ENCODE measurements at places on chromosomes 1 and 21. TPM values are rescaled to one million over a fixed set of nuclear protein-coding genes. Genes with fewer than 3 reads are reported as not detected.
A peak's percentile ranks its signal among the peaks of the same experiment; 100 is the strongest.

CDC7 gene
- 6.0 TPM for polyA plus RNA-seq

MROH9 gene
- not detected for polyA plus RNA-seq

TMEM81 gene
- polyA plus RNA-seq = 1.4 TPM

DNA sequence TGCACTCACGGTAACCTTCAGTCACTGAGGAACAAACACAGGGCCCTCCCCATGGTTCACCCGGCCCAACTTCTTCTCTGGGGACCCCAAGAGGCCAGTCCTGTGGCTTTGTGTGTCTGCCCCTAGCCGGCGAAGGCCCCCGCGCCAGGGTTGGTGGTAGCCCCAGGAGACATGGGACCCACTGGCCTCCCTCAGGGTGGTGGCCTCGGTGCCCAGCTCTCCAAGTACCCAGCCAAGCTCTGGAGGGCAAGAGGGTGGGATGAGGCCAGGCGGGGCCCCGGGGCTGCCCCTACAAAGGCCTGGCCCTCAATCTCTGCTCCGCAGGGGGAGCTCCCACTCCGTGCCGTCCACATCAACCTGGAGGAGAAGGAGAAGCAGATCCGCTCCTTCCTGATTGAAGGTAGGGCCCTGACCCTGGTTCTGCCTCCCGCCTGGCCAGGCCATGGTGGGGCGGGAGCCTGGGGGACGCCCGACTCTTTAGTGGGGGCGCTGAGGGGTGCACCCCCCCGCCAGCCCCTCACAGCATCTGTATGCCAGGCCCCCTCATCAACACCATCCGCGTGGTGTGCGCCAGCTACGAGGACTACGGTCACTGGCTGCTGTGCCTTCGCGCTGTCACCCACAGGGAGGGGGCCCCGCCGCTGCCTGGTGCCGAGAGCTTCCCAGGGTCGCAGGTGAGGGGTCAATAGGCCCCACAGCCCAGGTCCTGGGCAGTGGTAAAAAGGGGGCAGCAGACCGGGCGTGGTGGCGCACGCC is 5.6 kb downstream of the PLEKHN1 start:
- DNase-seq = no peak
- peaks cover 2% of the 10 kb centered on the region for H3K4me1 ChIP-seq
- H3K27ac ChIP-seq = no peak overlapping the region
- no peak overlapping the region for H3K4me3 ChIP-seq

GRCh38 chr1:181160998-181161870 is 72.7 kb downstream of the IER5 start:
- H3K36me3 ChIP-seq = no peaks in the 10 kb centered on the region
- H3K27ac ChIP-seq = peak overlapping the region; percentile 82
- peaks cover 3% of the 10 kb centered on the region for H3K4me1 ChIP-seq

PARP1 gene
- 46.5 TPM for polyA plus RNA-seq

DNA sequence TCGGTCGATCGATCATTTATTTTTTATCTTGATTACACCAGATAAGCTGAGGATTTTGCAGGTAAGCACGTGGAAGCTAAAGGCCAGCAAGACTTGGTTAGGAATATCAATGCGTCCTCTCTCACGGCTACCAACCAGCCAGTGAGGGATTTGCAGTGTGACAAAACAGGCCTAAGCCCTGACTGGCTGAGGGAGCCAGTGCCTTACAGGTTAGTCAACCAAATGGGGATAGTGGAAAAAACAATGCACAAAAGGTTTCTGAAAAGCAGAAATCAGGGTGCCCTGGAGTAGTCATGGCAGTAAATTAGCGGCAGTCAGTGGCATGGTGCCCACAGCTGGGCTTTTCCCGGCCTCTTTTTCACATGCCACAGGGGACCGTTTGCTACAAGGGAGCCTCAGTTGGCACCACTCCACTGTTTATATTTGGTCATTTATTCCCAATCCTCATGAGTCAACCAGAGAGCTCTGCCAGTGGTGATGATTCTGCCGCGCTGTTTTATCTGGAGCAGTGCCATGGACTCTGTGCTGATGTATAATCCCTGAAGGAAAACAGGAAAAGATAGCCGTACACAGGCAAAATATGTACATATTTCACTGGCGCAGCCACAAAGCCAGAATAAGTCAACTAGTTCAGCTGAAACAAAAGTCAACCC is 167.6 kb downstream of the RHOU start:
- no peak overlapping the region for H3K27ac ChIP-seq
- H3K27me3 ChIP-seq = no peaks in the 10 kb centered on the region
- DNase-seq = peak; percentile 90
- H3K4me3 ChIP-seq = no peak overlapping the region
- no peaks in the 10 kb centered on the region for H3K4me1 ChIP-seq
- H3K36me3 ChIP-seq = no peaks in the 10 kb centered on the region

DNA sequence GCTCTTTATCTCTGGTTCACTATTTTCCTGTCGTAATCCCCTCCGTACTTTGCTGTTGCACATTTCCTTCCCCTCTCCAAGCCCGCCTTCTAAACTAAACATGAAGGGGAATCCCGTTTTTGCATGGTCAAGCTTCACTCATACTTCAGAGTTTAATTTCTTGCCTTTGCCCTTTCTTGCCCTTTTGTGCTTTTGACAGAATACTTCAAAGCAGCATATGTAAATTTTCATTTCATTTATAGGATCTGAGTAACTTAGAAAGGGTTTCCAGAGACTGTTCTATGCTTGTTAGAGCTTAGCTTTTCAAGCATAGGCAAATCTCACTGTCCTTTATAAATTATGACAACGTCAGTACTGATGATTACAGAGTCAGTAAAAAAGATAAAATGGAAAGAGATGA is 27.7 kb downstream of the SPATA45 start:
- DNase-seq = peak; percentile 30
- H3K27me3 ChIP-seq = no peaks in the 10 kb centered on the region
- peak overlapping the region; percentile 48 for H3K27ac ChIP-seq
- H3K36me3 ChIP-seq = no peaks in the 10 kb centered on the region
- peaks cover 37% of the 10 kb centered on the region for H3K4me1 ChIP-seq
- H3K4me3 ChIP-seq = no peak overlapping the region

UBE2U gene
- polyA plus RNA-seq = not detected

DNA sequence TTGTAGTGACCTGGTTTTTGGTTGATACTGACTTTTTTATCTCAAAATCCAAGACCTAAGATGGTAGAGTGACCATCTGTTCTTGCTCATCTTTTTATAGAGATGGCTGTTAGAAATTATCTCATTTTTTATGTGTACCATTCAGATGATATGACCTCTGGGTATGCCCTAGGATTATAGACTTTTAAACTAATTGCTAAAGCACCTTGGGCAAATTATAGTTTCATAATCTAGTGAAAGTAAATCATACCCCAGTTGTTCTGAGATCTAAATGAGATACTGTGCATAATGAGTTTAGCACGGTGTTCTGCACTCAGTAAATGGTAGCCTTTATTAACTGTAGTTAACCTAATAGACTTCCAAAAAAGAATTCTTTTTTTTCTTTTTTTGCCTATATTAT is 182.6 kb upstream of the L1TD1 start:
- no peaks in the 10 kb centered on the region for H3K27me3 ChIP-seq
- peaks cover 10% of the 10 kb centered on the region for H3K36me3 ChIP-seq
- no peak overlapping the region for H3K4me3 ChIP-seq

DNA sequence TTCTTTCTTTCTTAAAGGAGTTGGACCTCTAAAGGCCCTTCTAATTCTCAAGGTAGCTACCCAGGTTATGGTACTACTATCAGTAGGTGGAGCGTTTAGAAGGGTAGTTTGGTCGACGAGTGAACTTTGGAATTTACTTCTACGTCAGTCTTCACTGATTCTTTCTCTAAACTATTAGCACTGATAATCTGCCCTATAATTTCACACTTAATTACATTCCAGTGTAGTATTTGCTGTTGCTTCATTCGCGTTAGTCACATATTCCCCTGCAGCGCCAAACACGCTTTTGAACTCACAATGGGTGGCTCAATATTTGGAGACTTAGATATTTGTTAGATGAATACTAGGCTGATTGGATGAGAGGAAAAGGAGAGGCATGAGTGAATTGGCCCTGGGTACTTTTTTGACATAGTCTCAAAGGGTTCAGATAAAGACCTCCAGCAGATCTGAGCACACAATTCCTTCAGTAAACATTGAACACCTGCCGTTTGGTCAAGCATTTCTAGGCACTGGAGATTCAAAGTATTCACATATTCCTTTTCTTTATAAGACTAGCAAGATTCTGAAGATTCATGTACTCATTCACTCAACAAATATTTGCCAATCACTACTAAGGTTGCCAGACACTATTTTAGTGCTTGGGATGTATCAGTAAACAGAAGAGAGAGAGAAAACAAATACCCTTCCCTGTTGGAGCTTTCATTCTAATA is 929 bp upstream of the FOXJ3 start:
- no peaks in the 10 kb centered on the region for H3K36me3 ChIP-seq
- H3K27ac ChIP-seq = peak overlapping the region; percentile 99
- peak; percentile 90 for DNase-seq
- H3K4me3 ChIP-seq = peak overlapping the region; percentile 94

- H3K27ac ChIP-seq = no peak overlapping the region
- H3K4me1 ChIP-seq = no peaks in the 10 kb centered on the region
- H3K4me3 ChIP-seq = no peak overlapping the region
- no peak for DNase-seq
Observed at GRCh38 chr1:92940541-92940940, 20.7 kb downstream of the DIPK1A start.

NECTIN4 gene
- polyA plus RNA-seq = 1.0 TPM

DNA sequence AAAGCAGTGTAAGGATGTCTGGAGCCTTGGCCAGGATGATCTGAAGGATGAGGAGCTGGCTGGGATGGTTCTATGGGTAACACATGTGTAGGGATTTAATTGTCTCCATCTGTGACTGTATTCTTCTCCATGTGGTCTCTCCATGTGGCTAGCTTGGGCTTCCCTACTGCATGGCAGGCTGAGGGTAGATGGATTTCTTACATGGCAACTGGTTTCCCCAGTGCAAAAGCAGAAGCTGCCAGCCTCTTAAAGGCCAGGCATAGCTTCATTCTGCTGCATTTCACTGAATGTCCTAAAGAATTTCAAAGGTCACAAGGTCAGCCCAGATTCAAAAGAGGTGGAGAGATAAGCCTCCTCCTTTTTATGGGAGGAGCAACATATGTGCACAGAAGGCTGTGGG is 61.7 kb downstream of the XCL2 start:
- H3K27ac ChIP-seq = no peak overlapping the region
- H3K36me3 ChIP-seq = no peaks in the 10 kb centered on the region
- H3K27me3 ChIP-seq = no peaks in the 10 kb centered on the region
- H3K4me1 ChIP-seq = no peaks in the 10 kb centered on the region
- no peak for DNase-seq

DNA sequence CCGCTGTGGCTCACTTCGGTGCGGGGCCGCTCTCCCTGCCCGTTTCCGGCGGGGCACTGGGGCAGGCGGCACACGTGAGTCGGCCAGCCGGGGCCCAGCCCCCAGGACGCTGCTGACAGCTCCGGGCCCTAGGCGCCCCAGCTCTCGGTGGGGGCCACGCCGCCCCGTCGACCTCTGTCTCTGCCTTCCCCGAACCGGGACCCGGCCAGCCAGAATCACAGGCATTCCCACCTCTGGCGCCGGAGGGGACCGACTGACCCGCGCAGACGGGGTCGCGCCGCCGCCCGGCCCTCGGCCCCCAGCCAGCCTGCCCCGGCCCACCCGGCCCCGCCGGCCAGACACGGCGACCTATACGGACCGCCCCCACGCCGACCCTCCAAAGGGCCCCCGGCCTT is 755 bp downstream of the SCMH1 start:
- peak overlapping the region; percentile 59 for H3K27ac ChIP-seq
- DNase-seq = peak; percentile 78
- no peaks in the 10 kb centered on the region for H3K4me1 ChIP-seq
- no peaks in the 10 kb centered on the region for H3K27me3 ChIP-seq
- peak overlapping the region; percentile 86 for H3K4me3 ChIP-seq
- H3K36me3 ChIP-seq = no peaks in the 10 kb centered on the region

DNA sequence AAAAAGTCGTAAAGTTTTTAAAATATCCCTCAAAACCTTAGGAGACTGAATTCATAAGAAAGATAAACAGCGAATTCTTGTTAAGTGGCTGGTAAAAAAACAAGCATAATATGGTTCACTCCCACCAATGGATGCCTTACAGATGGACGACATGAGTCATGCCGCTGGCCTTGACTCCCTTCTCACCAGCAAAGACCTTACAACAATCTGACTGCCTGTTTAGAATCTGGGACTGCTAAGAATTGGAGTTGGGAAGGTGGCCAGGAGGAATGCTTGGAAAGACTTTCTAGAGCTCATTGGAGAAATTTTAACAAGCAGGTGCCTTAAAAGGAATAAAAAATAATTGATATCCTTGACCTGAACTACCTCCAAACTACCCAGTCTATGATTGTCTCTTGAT is 206.9 kb upstream of the FMN2 start:
- no peaks in the 10 kb centered on the region for H3K27me3 ChIP-seq
- H3K36me3 ChIP-seq = no peaks in the 10 kb centered on the region
- no peak overlapping the region for H3K4me3 ChIP-seq

DNA sequence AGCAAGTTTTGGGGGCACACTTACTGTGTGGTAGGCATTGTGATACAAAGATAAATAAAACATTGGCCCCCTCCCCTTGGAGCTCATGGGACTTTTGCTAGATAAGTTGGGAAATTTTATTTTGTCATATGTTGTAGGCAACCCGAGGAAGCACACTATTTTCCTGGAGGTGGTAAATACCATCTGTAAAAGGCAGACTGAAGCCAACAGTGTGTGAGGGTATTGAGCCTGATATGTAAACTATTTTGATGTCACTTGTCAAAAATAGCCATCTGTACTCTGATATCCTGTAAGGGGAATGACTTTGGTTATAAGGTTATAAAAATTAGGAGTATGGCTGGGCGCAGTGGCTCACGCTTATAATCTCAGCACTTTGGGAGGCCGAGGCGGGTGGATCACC is 30.6 kb downstream of the VANGL2 start:
- no peak overlapping the region for H3K4me3 ChIP-seq
- H3K27me3 ChIP-seq = no peaks in the 10 kb centered on the region

DNA sequence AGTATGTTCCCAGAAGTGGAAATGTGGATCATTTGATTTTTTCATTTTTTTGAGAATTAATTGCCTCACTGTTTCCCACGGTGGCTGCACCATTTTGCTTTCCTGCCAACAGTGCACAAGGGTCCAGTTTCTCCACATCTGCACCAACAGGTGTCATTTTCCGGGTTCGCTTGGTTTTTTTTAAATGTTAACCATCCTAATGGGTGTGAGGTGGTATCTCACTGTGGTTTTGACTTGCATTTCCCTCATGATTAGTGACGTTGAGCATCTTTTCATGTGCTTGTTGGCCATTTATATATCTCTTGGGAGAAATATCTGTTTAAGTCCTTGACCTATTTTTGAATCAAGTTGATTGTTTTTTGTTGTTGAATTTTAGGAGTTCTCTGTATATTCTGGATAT is 3.0 kb downstream of the COL6A2 start:
- peaks cover 19% of the 10 kb centered on the region for H3K27me3 ChIP-seq
- no peak overlapping the region for H3K4me3 ChIP-seq
- H3K27ac ChIP-seq = no peak overlapping the region
- DNase-seq = no peak
- H3K36me3 ChIP-seq = no peaks in the 10 kb centered on the region

TRAPPC10 gene
- polyA plus RNA-seq = 14.0 TPM
